ENCODE measurements at places on chromosomes 12 and 14.

DNA sequence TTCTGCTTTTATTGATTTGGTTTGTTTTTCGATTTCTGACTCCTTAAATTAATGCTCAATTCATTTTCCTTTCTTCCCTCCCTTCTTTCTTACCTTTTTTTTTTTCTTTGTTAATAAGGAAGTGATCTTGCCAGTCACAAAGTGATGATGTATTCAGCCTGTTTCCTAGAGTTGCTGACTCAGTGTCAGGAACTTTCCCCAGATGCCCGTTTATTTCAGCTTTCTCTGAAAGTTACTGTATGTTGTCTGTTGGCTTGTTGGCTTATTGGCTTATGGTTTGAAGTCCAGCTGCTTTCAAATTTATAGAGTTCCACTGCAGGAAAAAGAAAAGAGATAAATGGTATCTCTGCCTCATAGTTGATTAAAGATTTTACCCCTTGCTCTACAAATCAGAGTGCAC is 12.4 kb upstream of the SLC6A15 start:
- DNase-seq = no peak

DNA sequence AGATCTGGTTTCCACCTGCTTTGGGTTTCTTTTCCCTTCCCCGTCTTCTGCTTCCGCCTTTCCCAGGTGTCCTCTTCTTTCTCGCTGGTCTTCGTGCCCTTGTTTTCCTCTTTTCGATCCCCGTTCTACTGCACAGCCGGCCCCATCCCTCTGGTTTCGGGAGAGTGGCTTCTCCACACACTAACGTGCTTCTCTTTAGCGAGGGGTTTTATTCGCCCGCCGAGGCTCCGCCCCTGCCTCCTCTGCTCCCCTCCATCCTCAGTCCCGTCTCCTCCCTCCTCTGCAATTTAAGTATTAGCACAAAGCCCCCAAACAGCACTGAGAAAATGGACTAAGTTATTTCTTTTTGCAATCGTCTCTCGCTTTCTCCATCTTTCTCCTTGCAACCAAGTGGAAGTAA is at the start of gene SLC7A8:
Gene SLC7A8 (minus strand): TSS at position 182 of the 400 bp plus-strand sequence. CDS start 746 bp downstream, outside the sequence.
- DNase-seq = peak; percentile 75

GRCh38 chr14:77040741-77041653 is 12.5 kb upstream of the IRF2BPL start:
- DNase-seq = no peak

DNA sequence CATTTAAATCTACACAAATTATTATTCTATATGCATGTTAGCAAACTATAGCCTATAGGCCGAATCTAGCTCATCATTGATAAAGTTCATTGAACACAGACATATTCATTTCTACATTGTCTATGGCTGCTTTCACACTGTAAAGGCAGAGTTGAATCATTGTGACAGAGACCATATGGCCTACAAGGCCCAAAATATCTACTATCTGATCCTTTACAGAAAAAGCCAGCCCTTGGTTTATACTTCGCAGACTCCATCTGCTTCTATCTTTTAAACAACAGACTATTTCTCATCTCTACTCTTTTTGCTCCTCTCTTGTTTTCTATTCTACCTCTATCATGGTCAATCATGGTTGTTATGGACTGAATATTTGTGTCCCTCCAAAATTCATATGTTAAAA is 190.7 kb downstream of the EXOC5 start:
- DNase-seq = no peak

- no peak for DNase-seq
Observed at GRCh38 chr12:66269757-66270383, 32.4 kb upstream of the HELB start.

- peak; percentile 90 for DNase-seq
Observed at GRCh38 chr14:58426670-58427280, 556 bp downstream of the TIMM9 start.

Data from spleen (tissue), 13 donors.